T-cell (primary cell): ENCODE measurements at places on chromosomes 12 and 14.

- no peak overlapping the region for H3K27ac ChIP-seq
Measured at GRCh38 chr12:17577405-17577804, 512.6 kb downstream of the RERGL start.

GRCh38 chr12:98121963-98122362, 393.4 kb upstream of the TMPO start:
- H3K36me3 ChIP-seq: no peaks in the 10 kb centered on the region
- H3K4me3 ChIP-seq: no peak overlapping the region
- H3K4me1 ChIP-seq: no peaks in the 10 kb centered on the region
- H3K27ac ChIP-seq: no peak overlapping the region
- no peak for DNase-seq
- no peaks in the 10 kb centered on the region for H3K27me3 ChIP-seq

DNA sequence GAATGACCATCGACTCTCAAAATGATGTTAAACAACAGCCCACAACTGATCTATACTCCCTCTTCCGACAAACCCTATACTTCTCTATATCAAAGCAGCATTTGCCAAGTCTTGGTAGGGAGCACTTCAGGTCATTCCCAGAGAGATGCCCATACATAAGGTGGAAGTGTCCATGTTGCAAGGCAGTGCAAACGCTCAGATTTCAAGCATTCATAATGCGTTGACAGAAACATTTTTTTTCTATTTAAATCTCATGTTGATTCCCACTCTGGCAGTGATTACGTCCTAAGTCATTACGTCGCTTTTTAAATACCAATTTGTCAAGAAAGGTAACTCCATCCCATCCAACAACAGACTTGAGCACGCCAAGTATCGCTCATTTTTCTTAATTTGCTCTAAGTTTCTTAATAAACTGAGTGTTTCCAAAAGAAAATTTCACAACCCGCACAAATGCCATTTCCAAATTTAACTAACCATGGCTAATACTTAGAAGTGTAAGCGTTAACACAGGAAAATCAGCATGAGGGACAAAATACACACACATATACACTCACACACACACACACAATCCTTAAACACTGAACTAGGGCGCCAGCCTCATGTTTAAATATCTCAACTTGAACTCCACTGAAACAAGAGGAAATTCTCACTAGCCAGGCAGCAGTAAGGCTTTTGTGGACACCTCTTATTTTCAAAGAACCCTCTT, 1.1 kb downstream of the GXYLT1 start:
- DNase-seq: no peak
- no peaks in the 10 kb centered on the region for H3K36me3 ChIP-seq
- peak overlapping the region; percentile 83 for H3K4me3 ChIP-seq
- H3K27ac ChIP-seq: no peak overlapping the region

DNA sequence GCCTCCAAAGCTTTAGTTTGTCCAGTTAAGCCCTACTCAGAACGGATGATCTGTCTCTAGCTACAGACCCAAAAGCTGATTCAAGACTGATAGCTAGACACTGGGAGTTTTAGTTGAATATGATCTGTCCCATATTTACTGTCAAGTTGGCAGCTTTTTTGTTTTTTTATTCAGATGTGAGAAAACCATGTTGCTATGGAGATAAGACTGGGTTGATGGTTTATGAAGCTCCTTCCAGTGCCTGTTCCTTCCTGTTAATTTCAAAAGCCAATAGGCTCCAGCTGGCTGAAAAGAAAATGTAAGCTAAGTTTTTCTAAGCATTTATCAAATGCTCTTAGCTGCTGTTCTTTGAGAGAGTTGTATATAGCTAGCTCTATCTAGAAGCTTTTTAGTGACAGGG, 4.7 kb downstream of the DYNLL1 start:
- H3K4me1 ChIP-seq: peaks cover 10% of the 10 kb centered on the region
- H3K27me3 ChIP-seq: no peaks in the 10 kb centered on the region
- DNase-seq: no peak
- H3K4me3 ChIP-seq: no peak overlapping the region
